Glutamatergic neuron (in vitro differentiated cells): ENCODE measurements at places on chromosomes 13 and 19. TPM values are rescaled to one million over a fixed set of nuclear protein-coding genes. Genes with fewer than 3 reads are reported as not detected.
A peak's percentile ranks its signal among the peaks of the same experiment; 100 is the strongest.

GRCh38 chr19:10000171-10000826 is 10.0 kb downstream of the COL5A3 start:
- DNase-seq: peak; percentile 81

The SIGLEC9 gene
- not detected for total RNA-seq

DNA sequence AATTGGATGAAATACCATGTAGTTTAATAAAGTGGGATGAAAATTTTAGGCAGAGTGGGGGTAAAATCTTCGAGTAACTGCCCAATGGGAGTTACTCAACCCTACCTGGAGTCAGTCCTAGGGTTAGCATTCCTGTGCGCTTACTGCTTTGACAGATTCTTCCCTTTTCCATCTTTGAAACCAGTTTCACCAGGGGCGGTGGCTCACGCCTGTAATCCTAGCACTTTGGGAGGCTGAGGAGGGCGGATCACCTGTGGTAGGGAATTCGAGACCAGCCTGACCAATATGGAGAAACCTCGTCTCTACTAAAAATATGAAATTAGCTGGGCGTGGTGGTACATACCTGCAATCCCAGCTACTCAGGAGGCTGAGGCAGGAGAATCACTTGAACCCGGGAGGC is 37.0 kb upstream of the CXCL17 start:
- DNase-seq: no peak

The ISYNA1 gene
- total RNA-seq: 111 TPM

The CDADC1 gene
- total RNA-seq: 4.3 TPM

The PDE4C gene
- 69.8 TPM for total RNA-seq

- no peak for DNase-seq
Observed at GRCh38 chr13:105665284-105665683, 870.2 kb downstream of the EFNB2 start.

The ZNF665 gene
- total RNA-seq: 1.1 TPM

DNA sequence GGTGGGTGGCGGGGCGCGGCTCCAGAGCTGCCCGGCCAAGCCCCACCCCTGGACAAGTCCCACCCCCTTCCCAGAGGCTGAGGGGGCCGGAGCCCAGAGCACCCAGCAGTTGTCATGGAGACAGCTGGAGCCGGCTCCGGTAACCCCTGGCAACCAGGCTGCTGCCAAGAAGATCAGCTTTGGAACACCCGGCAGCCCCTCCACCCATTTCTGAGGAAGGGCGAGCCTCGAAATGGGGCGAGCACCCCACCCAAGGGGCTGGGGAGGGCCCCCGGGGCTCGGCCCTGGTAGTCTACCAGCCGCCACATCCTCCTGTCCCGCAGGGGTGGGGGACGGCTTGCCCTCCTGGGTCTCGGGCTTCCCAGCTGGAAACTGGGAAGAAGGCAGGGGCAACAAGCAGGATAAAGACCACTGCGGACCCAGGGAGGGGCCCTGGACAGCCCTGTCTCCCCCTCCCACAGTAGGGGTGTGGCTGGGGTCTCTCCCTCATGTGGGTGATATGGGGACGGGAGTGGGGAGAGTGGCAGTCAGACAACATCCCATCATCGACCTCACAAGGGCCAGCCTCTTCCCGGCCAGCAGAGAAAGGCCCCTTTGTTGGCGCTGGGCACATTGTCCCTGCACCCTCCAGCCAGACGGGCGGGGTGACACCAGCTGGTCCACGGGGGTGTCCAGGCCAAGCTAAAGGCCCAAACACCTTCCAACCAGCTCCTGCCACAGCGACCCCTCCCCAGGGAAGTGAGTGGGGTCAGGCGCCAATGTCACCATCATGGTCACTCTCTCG is 1.5 kb downstream of the CERS1 start:
- DNase-seq: peak; percentile 83

The ODAD3 gene
- 2.6 TPM for total RNA-seq

- no peak for DNase-seq
Observed at GRCh38 chr13:58906329-58907007, 1257.3 kb downstream of the DIAPH3 start.
